NCI-H226 (cell line): ENCODE measurements at places on chromosomes 4 and X.

DNA sequence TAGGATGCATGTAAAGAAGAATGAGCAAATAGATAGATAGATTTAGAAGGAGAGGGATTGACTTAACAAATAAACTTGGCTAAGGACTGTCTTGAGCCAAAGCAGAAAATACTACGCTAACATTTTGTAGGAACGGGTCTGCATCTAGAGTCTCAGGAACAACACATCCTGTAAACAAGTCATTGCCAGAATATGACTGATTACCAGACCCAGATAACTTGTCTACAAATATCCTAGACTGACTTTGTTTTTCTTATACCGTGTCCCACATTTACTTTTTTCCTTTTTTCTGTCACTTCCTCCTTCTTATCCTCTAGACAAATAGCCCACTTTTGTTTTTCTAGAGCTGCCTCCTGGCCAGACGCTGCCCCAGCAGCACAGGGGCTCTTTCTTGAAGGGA lies 393.6 kb downstream of the PDGFC start:
- DNase-seq, result no peak

DNA sequence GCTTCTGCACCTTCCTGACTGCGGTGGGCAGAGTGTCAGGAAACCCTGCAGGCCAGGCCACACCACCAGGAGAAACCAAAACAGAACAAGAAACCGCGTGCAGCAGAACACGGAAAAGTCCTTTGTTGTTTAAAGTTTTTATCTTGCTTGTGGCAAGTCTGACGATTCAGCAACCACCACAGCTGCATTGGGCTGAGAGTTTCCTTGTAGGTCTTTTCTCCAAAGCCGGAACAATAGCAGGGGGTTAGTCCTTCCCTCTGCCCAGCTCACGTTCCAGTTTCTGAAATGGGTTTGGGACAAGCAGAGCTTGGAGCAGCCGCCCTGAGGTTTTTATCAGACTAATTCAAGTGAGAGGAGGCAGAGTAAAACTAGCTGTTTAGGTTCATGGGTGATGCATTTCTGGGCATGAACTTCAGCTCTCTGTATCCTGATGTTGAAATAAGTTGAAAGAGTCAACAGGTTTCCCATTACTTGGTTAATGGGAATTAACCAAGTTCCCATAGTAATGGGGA lies 216.9 kb downstream of the PTTG2 start:
- DNase-seq, result peak; percentile 17

DNA sequence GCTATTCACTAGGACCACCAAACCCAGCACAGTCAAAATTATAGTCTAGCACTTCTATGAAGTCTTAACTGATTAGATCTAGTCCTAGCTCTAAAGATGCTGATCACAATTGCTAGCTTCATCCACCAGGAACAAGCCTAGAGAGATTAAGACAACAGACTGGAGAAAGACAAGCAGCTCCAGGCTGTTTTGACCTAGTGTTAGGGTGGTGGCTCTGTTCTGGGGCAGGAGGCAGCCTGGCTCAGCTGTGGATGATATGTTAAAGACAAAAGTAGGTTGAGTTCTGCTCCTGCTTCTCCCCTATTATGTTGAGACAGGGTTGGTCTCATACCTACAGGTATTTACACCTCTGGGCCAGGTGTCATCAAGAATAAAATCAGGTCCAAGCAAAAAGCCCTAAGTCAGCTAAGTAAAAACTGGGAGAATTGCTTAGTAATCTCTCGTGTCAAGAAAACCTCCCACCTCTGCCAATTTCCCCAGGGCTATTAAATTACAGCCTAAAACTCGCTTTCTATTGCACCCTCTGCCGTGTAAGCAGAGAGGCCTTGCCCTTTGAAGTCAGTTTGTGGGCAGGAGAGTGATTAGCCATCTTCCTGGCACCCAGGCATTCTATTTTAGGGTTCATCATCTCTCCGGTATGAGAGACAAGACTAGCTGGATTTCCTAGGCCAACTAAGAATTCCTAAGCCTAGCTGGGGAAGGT lies 39.9 kb downstream of the RAB40AL start:
- DNase-seq, result peak; percentile 86

- no peak for DNase-seq
These were observed 57.2 kb upstream of the NPNT start for GRCh38 chr4:105838082-105838481.

- DNase-seq, result no peak
These were observed 952 bp downstream of the ANOS1 start for GRCh38 chrX:8730812-8731558.

DNA sequence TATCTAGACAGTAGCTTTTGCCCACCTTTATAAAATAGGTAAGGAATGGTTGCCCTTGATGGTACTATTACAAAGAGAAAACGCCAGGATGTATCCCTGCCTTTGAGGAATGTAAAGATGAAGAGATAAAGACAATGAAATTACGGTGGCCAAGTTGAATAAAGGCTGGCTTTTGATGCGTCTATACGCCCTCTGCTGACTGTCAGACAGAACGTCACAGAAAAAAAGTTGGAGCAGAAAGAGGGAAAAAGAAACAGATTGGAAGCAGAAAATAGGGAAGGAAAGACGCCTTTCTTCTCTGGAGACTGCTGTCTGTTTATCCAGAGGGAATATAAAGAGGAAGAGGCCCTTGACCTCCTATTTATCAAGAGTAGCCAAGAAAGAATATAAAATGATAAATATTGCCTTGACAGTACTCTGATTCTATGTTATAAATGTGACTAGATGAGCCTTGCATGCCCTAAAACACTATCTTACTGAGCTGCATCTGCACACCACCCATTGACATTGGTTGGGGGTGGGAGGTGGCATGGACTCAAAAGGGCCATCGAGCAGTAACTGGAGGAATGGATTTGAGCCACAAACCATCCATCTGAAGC lies 30.6 kb downstream of the PCDH19 start:
- no peak for DNase-seq

DNA sequence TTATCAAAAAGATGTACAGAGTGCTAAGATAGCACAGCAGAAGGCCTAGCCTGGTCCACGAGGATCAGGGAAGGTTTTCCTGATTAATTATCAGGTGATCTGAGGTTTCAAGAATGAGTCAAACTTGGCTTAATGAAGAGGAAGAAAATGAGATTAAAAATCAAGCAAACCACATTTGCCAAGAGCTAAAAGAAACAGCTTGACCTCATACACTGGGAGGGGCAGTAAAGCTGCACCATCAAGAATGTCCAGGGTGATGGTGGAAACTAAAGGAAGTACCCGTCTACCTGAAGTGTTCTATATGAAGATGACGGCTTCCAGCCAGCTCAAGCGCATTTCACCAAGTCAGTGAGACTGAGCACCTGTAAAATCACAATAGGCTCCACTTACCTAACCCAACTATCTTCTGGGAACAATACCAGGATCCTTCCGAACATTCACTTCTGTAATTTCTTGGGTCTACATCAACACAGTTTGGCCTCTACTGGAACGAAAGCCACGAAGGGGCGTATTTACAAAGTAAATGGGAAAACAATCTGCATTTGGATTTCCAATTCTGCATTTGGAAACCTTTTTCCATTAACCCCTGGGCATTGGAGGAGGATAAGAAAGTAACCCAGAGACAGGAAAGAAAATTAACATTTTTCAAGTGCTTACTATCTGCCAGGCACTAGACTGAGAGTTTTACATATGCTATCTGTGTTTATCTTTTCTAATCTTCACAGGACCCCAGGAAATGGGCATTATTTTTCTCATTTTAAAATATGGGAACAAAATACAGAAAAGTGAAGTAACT lies 114.0 kb upstream of the DCLK2 start:
- DNase-seq, result no peak

DNA sequence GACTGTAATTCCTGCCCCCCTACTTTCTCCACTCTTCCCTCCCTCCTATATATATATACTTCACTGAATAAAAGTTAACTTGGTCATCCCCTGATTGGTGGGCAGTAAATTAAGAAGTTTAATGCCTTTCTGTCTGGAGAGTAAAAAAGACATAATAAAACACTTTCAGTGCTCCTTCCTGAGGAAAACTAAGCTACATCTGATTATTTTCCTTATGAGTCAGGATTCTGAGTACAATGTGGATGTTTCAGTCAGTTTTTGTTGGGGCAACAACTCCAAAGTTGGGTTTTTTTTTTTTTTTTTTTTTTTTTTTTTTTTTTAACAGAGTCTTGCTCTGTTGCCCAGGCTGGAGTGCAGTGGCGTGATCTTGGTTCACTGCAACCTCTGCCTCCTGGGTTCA lies 22.0 kb upstream of the SUPT20HL2 start:
- DNase-seq, result no peak

DNA sequence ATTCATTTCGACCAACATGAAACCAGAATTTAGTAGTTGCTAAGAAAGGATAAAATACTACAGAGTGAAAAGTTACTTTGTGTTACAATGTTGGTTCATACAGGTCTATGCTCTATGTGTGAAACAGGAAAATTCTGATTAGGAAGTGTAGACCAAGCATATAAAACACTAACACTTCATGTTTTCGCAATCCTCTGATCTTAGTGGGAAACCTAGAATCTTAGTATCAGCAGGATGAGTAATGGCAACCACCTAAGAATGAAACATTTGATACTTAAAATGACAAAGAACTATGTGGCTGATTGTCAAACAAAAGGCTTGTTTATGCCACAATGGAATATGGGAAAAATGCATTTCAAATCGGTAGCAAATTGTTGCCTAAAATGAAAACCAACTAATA lies 116.1 kb downstream of the AMMECR1 start:
- peak; percentile 47 for DNase-seq

GRCh38 chr4:142098900-142099545 lies 462.6 kb downstream of the IL15 start:
- DNase-seq, result no peak
